ENCODE measurements at places on chromosomes 3 and 15.
A peak's percentile ranks its signal among the peaks of the same experiment; 100 is the strongest.

GRCh38 chr3:141266797-141267555, 35.4 kb downstream of the PXYLP1 start:
- no peak for DNase-seq

- DNase-seq = no peak
Measured at GRCh38 chr15:89825271-89825940, 10.8 kb upstream of the ANPEP start.

GRCh38 chr3:9746330-9746729, 3.4 kb upstream of the OGG1 start:
- DNase-seq = no peak

- DNase-seq = no peak
Measured at GRCh38 chr3:94028093-94028837, at the start of gene STX19. Gene STX19 (minus strand): TSS chr3:94028597. CDS start chr3:94015269, 13,328 bp downstream.

DNA sequence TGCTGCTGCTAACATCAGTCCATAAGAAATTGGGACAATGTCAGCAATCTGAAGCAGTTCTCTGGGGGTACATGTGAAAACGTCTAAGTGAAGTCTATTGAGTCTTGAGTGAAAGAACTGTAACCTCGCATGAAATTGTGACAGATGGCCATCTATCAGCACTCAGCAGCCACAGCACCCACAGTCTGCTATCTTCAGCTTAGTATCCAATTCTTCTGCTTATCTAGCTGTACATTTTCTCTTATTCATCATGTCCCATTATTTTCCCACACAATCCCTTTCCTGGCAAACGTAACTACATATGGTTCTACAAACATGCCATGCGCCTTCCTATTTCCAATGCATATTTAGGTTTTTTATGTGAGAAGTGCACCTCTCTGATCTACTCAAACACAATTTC, 629.7 kb downstream of the NTRK3 start:
- DNase-seq = no peak

DNA sequence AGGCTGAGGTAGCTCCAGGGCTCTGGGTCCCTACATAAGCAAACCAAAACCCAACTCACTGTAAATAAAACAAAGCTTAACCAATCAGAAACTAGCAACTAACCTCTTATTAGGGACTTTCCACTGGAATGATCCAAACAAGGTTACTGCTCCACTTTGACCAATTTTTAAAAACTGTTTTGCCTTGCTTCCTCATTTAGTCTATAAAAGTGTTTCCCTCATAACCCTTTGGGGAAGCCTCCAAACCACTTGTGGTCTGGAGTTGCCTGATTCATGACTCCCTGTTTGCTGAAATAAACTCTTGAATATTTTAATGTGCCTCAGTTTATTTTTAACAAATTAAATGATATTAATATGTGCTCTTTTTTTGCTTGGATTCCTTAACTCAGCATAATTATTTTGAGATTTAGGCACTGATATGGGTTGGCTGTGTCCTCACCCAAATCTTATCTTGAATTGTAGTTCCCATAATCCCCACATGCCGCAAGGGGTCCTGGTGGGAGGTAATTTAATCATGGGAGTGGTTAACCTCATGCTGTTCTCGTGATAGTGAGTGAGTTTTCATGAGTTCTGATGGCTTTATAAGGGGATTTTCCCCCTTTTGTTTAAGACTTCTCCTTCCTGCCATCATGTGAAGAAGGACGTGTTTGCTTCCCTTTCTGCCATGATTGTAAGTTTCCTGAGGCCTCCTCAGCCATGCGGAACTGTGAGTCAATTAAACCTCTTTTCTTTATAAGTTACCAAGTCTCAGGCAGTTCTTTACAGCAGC, 90.6 kb downstream of the CD200R1L start:
- no peak for DNase-seq

DNA sequence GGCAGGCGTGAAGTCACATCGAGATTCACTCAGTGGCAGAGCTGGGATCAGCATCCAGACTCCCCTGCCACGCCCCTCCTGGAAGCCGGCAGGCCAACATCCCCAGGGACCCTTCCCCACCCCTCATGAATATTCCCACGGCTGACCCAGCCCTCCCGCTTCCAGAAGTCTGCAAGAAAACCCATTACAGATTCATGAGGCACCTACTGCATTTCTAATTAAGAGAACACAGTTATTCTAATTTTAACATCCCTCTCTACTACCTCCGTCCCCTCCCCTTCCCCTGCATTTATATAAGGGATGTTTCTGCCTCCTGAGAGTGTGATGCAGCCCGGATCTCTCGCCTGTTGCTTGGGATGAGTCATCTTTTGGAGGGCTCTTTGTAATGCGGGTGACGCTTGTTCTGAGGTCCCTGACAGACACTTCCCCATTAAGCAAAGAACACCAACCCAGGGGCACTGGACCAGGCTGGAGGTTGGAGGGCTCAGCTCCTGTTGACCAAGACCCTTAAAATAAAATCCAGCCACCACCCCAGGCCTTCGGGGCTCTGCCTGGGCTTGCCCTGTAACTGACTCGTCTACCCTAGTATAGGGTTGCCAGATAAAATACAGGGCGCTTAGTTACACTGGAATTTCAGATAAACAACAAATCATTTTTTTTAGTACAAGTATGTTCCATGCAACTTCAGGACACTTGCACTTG, 118.7 kb downstream of the NUP210 start:
- DNase-seq = peak; percentile 91

DNA sequence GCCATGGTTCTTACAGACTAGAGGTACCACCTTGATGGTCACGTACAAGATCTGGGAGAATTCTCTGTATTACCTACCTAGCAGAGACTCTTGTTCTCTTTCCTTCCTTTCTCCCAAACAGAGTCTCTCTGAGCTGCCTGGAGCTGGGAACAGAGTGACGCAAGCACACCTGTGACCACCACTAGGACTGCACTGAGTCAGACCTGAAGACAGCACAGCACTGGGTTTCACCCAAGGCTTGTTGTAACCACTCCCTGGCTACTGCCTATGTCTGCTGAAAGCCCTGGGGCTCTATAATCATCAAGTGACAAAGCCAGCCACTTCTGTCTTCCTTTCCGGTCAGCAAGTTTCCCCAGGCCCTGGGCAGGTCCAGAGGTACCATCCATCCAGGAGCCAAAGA, 293.3 kb upstream of the CNTN4 start:
- no peak for DNase-seq

- peak; percentile 20 for DNase-seq
Measured at GRCh38 chr3:23324745-23325144, 121.6 kb downstream of the UBE2E2 start.

- no peak for DNase-seq
Measured at GRCh38 chr3:141523615-141524375, 37.0 kb downstream of the RASA2 start.

Data from urothelium cell line (cell line).